Pulmonary artery endothelial cell (primary cell): ENCODE measurements at places on chromosomes 4 and X. TPM values are rescaled to one million over a fixed set of nuclear protein-coding genes. Genes with fewer than 3 reads are reported as not detected.

The VCX2 gene
- total RNA-seq = not detected in 2 replicates

The MAGEB6 gene
- total RNA-seq = not detected in 2 replicates

The GLUD2 gene
- total RNA-seq = 3.5 and 3.7 TPM in 2 replicates

The SLC7A11 gene
- total RNA-seq = 91.2 and 113 TPM in 2 replicates

The PROM1 gene
- total RNA-seq = 0.07 TPM in 1 of 2 replicates, not detected in the other
